ENCODE measurements at places on chromosomes 12 and 14.

- DNase-seq = no peak
Observed at GRCh38 chr14:103597623-103598377, 31.2 kb upstream of the KLC1 start.

DNA sequence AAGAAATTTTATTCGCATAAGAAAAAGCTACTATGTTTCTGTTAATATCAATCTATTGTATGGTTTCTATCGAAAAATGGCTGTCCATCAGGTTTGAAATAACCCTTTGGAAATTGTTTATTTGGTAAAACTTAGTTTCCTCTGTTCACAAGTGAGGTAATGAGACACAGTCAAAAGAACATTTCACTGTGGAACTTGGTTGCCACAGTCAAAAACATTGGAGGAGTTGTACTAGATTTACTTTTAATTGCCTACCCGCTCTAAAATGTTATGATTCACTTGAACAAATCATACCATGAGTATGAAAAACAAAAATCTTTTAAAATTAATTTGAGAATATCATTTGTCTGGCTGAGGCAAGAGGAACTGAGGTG is 46.5 kb downstream of the ITPR2 start:
- no peak for DNase-seq

GRCh38 chr14:21255385-21256101 is 13.7 kb downstream of the HNRNPC start:
- DNase-seq = no peak

- DNase-seq = no peak
Observed at GRCh38 chr14:95104911-95105310, 52.4 kb downstream of the DICER1 start.

DNA sequence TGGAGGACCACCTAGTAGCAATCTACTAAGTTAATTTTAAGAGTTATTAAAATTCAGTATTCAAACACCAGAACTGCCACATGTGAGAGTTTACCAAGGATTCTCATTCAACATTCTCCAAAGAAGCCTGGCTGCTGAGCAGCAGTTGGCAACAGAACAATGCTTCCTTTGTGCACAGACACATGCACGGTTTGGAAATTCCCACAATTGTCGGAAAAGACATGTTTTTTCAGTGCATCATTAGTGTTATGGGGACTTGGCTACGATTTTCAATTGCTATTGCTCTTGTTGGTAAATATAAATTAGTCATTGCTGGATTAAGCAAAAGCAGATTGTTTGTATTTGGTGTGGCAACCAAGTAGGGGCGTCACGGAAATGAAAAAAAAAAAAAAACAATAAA is 22.2 kb downstream of the ST8SIA1 start:
- peak; percentile 32 for DNase-seq

DNA sequence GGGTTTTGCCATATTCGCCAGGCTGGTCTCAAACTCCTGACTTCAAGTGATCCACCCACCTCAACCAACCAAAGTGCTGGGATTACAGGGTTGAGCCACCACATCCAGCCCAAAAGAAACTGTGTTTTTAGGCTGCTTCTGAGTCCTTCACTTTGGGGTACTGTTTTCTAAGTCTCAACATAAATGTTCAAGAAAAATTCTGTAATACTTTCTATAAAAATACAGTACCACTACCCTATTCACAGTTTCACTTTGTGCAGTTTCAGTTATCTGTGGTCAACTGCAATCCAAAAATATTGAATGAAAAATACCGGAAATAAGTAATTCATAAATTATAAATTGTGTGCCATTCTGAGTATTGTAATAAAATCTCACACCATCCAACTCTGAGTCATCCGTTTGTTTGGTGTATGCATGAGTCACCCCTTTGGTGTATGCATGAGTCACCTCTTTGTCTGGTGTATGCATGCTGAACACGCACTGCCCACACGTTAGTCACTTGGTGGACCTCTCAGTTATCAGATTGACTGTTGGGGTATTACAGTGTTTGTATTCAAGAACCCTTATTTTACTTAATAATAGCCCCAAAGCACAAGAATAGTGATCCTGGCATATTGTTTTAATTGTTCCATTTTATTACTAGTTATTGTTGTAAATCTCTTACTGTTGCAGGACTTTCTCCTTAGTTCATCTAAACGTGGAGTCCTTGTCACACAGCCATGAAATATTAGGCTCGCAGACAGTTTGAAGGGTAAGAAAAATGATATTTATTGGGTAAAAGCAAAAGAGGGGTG is 190.2 kb downstream of the FSCB start:
- no peak for DNase-seq

DNA sequence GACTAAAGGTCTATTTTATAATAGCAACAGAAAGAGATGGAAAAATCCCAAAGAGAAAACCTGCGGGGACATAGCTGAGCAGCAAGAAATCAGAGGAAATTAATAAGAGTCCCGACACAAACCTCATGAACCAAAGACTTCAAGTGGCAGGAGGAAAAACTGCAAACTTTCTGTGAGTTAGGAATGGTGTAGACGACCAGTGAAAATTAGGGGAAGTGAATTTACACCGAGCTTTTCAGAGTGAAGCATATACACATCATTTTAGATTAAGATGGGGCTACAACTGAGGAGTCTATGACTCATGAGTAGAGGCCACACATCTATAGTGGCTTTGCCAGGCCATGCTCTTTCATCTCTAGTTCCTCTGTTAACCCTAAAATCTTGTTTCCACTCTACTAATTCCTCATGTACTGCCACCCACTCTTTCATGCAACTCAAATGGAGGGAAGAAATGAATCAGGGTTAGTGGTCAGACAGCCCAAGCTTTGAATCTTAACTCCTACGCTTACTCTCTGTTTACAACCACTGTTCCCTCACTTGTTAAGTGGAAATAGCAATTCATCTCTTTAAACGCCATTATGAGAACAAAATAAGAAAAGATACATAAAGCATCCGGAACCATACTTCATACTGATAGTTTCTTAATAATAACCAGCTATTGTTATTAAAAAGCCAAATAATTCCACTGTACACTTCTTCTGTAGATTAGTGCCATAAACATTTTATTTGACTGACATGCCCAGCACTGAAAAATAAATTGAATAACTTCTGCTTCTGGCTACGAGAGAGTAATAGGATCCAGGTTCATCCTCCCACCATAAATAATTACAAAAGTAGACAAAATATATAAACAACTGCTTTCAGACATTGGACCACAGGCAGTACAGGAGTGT is 219.3 kb downstream of the RMST start:
- DNase-seq = no peak

Data from retina (tissue), 1 donor.